ENCODE measurements at places on chromosomes 11 and 22.

DNA sequence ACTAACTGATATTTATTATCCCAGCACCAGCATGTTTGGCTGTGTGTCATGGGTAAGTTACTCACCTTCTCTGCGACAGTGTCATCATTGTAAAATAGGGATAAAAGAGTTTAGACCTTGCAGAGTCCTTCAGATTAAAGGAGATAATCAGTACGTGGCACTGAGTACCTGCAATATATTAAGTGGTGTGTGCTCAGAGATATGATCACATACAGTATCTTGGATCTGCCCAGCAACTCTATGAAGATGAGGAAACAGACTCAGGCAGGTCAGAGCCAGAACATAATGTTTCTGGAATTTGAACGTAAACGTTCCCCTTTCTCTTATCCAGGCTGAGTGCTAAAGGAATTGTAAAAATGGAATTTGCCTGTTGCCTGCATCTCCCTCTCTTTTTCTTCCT lies 46.9 kb upstream of the ELF5 start:
- DNase-seq, result no peak

- DNase-seq, result no peak
Measured at GRCh38 chr11:117973503-117973860, 12.7 kb upstream of the IL10RA start.

DNA sequence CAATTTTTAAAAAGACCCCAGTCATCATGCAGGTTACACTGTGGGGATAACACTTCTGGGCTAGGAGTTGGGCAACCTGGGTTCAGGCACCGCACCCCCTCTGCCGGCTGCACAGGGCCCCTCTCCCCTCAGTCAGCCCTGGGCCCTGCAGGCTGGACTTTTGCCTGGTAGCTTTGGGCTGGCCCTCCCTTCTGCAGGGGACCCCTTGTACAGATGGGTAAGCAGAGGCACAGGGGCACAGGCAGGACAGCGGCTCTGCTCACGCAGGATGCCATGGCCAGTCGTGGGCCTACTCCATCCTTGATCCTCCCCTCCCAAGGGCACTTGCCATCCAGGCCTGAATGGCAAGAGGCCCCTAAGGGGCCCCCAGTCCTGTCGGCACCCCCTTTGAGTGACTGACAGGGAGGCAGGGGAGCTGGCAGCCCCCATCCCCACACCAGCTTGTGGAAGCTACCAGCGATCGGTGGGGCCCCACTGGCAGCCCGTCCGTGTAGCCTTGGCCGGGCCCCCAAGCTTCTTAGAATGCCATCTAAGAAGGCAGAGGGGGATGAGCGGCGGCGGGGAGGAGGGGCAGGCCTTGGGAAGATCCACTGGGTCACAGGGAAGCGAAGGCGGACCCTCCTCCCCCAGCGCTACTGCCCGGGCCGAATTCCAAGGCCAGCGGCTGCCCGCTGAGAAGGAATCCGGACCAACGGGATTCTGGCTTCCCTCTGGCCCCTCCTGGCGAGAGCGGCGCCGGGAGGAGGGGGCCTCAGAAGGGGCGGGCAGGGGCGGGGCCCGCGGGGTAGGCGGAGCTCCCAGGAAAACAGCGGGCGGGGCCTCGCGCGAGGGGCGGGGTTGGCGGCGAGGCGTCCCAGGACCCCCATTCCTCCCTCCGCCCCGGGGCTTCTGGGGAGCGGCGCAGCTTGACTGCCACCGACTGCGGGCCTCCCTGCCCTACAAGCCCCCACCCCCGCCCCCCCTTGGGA lies 6.8 kb upstream of the CHKA start:
- no peak for DNase-seq

- DNase-seq, result peak; percentile 26
Measured at GRCh38 chr11:82996966-82997606, 74.6 kb downstream of the RAB30 start.

All from LoVo (cell line).